ENCODE measurements at places on chromosomes 12 and 14.

DNA sequence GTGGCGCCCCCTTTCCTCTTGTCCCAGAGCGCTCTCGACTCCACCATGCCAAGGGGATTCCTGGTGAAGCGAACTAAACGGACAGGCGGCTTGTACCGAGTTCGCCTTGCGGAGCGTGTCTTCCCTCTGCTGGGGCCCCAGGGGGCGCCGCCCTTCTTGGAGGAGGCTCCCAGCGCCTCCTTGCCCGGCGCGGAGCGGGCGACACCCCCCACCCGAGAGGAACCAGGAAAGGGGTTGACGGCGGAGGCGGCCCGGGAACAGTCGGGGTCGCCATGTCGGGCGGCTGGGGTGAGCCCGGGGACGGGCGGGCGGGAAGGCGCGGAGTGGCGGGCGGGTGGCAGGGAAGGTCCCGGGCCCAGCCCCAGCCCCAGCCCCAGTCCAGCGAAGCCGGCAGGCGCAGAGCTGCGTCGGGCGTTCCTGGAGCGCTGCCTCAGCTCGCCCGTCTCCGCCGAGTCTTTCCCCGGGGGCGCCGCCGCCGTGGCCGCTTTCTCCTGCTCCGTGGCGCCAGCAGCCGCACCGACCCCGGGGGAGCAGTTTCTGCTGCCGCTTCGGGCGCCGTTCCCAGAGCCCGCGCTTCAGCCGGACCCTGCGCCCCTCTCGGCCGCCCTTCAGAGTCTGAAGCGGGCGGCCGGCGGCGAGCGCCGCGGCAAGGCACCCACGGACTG is 376 bp downstream of the INSM2 start:
- peak; percentile 55 for DNase-seq

- DNase-seq: no peak
Observed at GRCh38 chr14:58628406-58628805, 9.4 kb upstream of the DACT1 start.

DNA sequence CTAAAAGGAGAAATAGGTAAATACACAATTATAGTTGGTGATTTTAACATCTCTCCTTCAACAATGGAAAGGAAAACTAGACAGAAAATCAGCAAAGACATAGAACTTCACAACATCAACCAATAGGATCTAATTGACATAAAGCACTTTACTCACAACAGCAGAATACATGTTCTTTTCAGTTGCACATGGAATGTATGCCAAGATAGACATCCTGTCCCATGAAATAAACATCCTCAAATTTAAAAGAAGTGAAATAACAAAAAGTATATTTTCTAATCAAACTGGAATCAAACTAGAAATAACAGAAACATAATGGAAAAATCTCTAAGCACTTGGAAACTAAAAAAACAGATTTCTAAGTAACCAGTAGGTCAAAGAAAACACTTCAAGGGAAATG is 296.2 kb upstream of the RGS6 start:
- no peak for DNase-seq

DNA sequence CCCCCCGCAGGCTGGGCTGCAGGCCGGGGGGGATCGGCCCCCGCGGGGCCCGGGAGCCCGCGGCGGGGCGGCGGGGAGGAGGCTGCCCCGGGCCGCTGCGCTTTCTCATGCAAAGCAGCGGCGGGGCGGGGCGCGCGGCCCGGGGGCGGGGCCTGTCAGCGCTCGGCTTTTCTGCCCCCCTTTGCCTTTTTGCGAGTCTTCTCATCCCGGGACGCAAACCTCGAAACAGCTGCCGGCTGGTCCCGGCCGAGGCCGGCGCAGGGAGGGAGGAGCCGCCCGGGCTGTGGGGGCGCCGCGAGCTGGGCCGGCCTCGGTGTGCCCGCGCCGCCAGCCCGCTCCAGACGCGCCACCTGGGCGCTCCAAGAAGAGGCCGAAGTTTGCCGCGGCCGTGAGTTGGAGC is at the start of gene FZD10:
Gene FZD10, plus strand, starts transcription at position 198 of the 400 bp plus-strand sequence. CDS start 479 bp downstream, outside the sequence.
- DNase-seq: peak; percentile 62

- no peak for DNase-seq
Observed at GRCh38 chr14:23160924-23161522, 22.4 kb downstream of the SLC7A8 start.

GRCh38 chr12:184811-185575 is 29.0 kb downstream of the SLC6A12 start:
- DNase-seq: no peak

DNA sequence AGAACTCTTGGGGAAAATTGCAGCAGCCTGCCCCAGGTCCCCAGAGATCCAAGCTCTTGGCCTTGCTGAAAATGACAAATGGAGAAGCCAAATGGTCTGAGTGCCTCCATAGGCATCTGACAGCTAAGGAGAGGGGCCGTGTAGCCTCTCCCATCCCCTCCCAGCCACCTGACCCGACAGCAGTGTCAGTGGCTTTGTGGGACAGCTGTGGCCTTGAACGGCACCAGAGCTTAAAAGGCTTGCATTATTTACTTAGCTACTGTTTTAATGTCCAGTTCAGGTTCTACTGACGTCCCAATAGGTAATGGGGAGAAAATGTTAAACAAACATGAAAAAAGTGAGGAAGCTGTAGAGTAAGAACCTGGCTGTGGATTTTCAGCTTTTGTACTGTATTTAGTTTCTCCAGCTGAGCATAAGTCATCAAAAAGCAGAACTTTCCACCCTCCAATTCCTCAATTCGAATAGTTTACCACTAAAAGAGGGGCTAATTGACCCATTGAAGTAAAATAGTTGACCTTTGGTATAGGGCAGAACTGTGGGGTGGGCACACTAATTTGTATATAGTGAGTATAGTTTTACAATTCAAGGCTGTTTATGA is 50.0 kb downstream of the FOS start:
- peak; percentile 32 for DNase-seq

DNA sequence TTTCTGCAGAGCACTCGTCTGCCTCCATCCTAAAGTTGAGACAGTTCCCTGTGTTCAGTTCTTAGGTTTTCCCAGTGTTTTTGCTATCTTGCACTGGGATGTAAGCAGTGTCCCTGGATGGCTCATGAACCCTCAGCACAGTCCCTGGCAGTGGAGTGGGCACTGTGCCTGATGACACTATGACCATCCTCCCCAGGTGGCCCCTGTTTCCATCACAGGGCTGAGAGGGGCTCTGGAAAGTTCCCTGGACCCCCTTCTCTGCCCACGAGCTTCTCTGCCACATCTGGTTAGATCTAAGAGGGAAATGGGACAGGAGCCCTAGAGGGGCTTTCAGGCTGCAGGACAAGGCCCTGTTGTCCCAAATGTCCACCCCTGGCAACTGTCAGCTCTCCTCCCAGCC is 249.8 kb upstream of the SFSWAP start:
- DNase-seq: no peak

DNA sequence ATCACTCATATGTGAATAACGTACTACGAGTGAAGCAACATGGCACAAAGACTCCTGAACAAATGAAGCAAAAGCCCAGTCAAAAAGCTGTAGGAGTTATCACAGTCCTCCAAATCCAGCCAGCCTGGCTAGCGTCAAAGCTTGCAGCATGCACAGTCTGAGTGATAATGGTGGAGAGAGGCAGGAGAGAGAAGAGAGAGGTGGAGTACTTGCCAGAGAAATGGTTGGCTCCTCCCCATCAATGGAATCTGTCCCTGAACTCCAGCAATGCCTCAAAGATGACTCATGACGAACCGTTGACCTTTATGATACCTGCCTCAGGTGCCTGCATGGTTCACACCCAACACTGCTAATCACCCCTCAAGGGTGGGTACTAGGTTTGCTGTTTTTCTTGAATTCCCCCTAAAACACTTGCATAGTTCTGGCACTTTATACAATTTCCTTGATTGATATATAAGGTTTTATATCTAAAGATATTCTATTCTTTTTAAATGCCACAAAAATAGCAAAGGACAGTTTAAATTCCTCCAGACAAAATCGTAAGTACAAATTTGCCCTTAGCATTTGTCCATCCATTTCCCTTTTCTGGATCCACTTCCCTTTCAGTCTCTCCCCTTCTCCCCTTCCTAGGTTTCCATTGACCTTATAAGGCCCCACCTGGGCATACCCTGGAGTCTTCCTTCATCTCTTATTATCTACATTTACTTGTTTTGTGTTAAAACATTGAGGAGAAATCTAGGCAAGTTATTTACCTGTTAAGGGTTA is 10.2 kb downstream of the ARHGDIB start:
- DNase-seq: no peak

DNA sequence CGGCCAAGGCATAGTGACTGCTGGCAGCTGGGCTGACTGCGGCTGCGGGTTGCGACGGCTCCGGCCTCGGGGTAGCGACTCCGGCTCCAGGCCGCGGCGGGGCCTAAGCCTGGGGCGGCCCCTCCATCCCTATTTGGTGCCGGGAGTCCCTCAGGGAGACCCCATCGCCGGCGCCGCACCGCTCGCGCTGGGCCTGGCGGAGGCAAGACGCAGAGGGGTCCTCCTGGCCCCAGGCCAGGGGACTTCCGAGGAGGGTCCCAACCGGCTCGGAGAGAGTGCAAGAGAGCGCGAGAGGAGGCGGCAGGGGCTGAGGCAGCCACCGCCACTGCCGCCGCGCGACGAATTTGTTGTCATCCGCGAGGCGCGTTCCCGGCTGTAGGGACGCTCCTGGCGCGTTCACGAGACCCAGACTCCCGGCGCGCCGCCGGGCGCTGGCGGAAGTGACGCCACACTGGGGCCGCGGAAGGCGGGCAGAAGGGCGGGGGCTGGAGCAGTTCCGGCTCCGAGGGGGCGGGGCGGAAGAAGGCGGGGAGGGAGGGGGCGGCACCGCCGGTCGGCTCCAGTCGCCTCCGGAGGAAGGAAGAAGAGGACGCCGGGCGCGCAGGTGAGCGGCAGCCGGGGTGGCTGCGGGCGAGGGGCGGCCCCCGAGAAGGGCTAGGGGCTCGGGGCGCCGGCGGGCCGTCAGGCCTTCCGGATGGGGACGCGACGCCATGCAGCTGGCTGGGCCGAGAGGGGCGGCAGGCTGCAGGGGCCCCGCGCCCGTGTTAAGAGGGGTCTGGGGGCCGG is at the start of the genes ATG2B and GSKIP:
Gene ATG2B, minus strand, starts transcription at position 377 of the 786 bp plus-strand sequence. Its CDS starts 365 bp downstream, at position 12.
Gene GSKIP, plus strand, starts transcription at position 562 of the 786 bp plus-strand sequence. CDS start 18,722 bp downstream, outside the sequence.
- peak; percentile 98 for DNase-seq

DNA sequence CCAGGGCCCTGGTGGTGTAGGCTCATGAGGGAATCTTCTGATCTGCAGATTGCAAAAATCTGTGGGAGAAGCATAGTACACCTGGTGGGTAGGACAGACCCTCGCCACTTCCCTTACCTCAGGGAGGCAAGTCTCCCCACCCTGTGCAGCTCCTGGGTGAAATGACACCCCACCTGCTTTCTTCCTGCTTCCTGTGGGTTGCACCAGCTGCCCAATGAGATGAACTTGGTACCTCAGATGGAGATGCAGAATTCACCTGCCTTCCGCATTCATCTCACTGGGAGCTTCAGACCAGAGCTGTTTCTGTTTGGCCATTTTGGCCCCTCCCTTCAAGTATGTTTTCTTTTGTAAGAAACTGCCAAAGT is 4.7 kb downstream of the CLEC2D start:
- DNase-seq: no peak

GRCh38 chr12:9509464-9510161 is 98.1 kb downstream of the KLRB1 start:
- no peak for DNase-seq

DNA sequence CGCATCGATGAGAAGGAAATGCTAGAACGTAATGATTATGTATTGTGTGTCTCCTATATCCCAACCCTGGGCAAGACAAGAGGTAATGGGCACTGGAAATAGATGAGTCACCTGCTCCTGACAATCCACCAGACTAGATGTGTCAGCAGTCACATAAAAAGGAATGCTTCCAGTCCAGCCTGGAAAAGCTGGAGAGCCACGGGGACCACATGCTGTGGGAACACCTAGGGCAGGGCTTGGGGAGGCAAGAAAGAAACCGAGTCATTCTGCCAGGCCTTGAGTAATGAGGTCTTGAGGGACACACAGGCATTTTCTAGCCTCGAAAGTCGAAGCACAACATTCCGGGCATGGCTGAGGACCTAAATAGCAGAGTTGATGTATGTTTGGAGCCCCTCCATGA is 716.7 kb upstream of the TMEM132C start:
- no peak for DNase-seq

DNA sequence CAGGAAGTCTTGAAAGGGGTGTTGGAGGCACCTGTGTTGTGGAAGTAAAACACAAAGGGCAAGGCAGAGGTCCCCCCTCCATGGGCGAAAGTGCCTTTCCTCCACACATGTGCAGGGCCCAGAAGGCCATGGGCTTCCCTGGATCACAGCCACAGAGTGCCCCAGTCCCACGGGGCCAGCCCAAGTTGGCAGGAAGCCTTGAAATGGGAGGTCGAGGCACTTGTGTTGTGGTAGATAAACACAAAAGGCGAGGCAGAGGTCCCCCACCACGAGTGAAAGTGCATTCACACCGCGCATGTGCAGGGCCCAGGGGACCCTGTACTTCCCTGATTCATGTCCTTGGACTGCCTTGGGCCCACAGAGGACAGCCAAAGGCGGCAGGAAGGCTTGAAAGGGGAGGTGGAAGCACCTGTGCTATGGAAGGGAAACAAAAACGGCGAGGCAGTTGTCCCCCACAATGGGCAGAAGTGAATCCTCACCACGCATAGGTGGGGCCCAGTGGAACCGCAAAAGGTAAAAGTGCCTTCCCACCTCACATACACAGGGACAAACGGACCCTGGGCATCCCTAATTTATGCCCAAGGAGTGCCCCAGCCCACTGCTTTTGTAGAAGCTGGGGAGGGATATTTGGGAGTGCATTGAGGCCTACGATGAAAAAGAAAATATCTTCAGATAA is 585.4 kb downstream of the ALG10 start:
- DNase-seq: no peak
